OCI-LY7 (cell line): ENCODE measurements at places on chromosomes 3 and 15. TPM values are rescaled to one million over a fixed set of nuclear protein-coding genes. Genes with fewer than 3 reads are reported as not detected.

GRCh38 chr3:64276131-64276530 is 50.9 kb upstream of the PRICKLE2 start:
- no peak for DNase-seq

DNA sequence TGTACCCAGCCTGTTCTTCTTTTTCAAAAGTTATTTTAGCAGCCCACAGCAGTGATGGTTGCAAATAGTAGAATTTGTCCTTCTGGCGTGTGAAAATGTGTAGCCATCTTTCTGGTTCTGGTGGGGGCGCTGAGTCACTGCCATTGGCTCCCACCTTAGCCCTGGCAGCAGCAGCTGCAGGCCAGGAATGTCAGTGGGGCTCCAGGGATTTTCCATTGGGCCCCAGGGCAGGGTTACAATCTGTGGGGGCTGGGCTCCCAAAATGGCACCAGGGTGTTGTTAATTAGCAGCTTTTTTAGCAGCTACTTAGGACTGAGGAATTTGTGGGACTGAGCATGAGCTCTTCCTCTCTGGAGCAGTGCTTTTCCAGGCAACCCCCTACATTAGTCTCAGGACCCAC is 38.9 kb downstream of the TOPAZ1 start:
- no peak for DNase-seq

GRCh38 chr3:140273542-140274195 is 338.7 kb downstream of the CLSTN2 start:
- DNase-seq = no peak

DNA sequence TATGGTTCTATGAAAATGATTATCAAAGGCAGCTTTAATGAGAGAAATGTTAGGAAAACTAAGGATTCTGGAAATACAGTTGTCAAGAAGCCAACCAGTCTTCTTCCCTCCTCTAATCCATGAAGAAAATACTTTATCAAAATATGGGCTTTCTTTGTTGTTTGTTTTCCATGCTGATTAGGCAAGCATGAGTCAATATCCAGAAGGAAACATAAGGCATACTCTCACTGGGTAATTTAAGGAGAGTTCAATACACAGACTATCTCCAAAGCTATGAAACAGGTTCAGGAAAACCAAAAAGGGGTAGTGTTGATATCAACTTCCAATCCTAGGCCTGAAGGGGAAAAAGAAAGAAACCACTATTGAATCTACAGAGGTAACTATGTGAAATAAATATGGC is 68.7 kb upstream of the CMC1 start:
- DNase-seq = no peak

DNA sequence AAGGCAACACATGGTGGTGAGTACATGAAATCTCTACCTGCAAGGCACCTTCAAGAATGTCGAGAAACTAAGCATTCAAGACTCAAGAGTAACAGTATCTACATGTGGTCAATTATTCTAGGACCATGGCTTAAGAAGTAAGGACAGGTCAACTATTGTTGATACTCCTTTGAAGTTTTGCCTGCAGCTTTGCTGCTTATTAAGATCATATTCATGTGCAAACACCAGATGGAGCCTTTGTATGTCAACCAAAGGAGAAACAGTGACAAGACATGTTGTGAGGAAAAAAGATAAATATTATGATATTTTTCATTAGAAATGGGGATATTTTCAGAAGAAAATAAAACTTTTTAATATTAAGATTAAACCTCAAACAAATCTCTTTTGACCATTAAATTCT is 52.3 kb upstream of the FGF7 start:
- peak; percentile 10 for DNase-seq

- no peak for DNase-seq
Measured at GRCh38 chr3:195559723-195560409, 16.7 kb upstream of the PPP1R2 start.

DNA sequence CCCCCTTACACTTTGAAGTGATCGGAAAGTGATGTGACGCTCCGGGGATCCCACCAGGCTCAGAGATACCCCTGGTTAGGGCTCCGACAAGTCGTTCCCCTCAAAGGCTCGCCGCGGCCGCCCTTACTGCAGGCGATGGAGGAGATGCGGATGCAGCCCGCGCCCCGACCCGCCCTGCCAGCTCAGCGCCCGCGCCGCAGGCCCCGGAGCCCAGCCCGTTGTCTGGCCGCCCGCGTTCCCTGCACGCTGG is 228 bp downstream of the GLT8D1 start:
- no peak for DNase-seq

TSPAN3 gene
- total RNA-seq = 42.5 and 47.2 TPM in 2 replicates

XYLB gene
- total RNA-seq = 5.3 and 6.7 TPM in 2 replicates

UBR1 gene
- 33.5 and 38.9 TPM in 2 replicates for total RNA-seq

P2RY13 gene
- total RNA-seq = not detected in 2 replicates

GOLGA8T gene
- not detected in 2 replicates for total RNA-seq

ATP13A5 gene
- total RNA-seq = not detected in 2 replicates
